ENCODE measurements at places on chromosomes 5 and 9. TPM values are rescaled to one million over a fixed set of nuclear protein-coding genes. Genes with fewer than 3 reads are reported as not detected.

The SPINK4 gene
- not detected for total RNA-seq

The PCYOX1L gene
- 8.1 TPM for total RNA-seq

The TRIP13 gene
- 3.5 TPM for total RNA-seq

- no peak for DNase-seq
Measured at GRCh38 chr9:111915425-111915758, 18.8 kb downstream of the UGCG start.

DNA sequence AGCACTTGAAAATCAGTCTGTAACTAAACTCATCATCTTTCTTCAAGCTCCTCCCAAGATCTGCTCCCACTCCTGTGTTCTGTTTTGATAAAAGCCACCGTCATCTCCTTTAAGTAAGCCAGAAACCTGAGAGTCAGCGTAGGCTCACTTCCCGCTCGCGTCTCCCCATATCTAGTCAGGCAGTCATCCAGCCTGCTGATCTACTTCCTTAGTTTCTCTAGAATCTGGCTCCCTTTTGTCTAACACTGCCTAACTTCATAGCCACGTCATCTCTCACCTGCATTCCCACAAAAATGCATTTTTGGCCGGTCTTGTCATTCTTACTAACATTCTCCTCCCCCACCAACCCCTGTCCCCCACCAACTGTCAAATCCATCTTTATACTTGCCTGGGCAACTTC is 3.0 kb upstream of the TJP2 start:
- DNase-seq, result no peak

DNA sequence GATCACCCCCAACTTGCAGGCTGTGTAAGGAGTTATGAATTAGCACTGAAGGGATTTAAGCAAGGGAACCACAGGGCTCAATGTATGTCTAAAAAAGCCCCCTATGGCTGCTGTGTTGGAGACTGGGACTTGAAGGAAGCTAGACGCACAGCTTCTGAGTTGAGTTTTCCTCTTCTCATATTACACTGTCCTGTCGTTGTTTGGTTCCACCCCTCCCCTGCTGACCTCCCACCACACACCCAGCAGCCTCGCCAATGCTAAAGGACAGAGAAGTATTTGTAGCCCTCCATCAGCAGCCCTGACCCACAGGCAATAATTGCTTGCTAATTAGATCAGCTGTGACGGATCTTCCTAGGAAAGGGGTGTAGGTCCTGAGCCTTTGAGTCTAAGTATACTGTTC is 15.1 kb upstream of the CARTPT start:
- no peak for DNase-seq

DNA sequence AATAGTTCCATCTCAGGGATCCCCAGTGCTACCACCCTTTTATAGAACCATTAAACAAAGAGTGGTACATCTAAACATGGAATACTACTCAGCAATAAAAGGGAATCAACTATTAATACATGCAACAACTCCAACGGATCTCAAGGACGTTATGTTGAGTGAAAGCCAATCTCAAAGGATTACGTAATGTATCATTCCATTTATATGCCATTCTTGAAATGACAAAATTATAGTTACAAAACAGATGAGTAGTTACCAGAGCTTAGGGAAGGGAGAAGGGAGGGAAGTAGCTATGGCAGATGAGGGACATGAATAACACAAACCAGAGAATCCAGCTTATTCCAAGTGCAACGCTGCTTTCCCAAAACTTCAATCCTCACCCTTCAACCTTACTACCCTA is 69.5 kb downstream of the ACTL7B start:
- DNase-seq, result no peak

GRCh38 chr5:108541836-108542235 is 159.9 kb upstream of the FBXL17 start:
- DNase-seq, result no peak

DNA sequence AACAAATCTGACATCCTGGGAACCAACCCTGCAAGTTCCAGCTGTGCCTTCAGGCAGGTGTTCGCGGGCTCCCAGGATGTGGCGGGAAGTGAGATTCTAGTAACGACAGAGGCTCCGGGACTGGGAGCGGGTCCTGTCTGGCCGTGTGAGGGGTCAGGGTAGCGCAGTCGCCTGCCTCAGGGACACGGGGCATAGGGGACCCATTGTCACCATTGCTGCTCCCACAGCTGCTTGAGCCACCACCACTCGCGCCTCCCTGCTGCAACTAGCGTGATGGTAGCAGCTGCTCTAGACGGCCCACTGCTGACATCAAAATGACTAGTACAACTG is 468.5 kb downstream of the CDH9 start:
- DNase-seq, result no peak

DNA sequence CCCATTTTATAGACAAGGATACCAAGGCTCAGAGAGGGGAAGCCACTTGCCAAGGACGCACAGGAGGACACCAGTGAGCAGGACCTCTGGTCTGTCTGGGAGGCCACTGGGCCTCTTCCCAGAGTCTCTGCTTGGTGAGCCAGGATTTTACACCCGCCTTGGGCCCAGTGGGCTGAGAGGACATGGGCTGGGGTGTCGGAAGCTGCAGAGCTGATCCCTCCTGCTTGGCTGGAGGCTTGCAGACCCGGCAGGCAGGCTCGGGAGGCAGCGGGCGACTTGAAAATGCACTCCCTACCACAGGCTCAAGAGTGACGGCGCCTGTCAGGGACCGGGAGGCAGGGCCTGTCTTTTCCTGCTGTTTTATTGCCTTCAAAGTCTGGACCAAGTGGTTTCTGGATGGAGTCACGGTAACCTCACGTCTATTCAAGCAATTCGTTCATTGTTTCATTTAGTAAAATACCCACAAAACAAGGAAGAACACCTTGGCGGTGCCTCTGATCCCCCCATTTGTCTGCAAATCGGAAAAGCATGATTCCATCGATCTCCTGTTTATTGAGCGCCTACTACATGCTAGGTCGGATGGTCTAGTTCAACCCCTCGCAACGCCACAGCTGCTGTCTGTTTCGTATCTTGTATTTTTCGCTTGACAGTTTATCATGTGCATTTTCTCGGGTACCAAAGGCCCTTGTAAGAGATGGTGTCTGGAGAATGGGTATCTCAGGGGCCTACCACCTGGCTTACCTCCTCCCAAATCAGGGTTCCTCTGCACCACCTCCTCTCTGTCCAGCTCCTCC is 108.1 kb upstream of the IER5L start:
- DNase-seq, result no peak

All from myocyte (in vitro differentiated cells).